ENCODE measurements at places on chromosomes 11 and 22.

DNA sequence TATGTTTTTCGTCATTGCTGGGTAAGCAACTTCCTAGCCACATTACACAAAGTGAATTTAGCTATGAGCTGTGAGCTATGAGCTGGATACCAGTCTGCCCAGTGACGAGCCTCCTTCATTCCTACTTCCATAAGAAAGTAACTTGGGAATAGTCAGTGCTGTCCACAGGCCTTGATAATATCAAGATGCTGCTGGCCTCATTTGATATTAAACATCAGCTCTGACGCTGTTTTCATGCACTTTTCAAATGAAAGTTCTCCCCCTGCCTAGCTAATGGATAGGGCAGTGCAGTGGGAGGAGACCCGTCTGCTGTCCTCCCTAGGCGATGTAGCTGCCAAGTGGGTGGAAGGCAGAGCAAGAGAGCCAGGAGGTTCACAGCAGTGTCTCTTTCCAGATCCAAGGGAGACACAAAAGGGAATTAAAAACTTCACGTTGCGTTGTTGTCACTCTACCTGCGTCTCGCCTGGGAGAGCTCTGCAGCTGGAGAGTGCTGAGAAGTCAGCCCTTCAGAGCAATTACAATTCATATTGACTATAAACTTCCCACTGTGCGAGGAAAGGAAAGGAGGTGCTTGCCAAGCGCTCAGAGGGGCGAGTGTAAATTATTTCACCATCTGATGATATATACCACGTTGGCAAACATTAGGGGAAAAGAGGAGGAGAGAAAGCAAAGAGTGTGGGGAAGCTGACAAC is 861.4 kb downstream of the NTM start:
- no peak for DNase-seq

- peak; percentile 13 for DNase-seq
Observed at GRCh38 chr11:59175091-59175501, 3.2 kb downstream of the DTX4 start.

GRCh38 chr22:49010901-49011300 is 816.8 kb downstream of the BRD1 start:
- DNase-seq: no peak

DNA sequence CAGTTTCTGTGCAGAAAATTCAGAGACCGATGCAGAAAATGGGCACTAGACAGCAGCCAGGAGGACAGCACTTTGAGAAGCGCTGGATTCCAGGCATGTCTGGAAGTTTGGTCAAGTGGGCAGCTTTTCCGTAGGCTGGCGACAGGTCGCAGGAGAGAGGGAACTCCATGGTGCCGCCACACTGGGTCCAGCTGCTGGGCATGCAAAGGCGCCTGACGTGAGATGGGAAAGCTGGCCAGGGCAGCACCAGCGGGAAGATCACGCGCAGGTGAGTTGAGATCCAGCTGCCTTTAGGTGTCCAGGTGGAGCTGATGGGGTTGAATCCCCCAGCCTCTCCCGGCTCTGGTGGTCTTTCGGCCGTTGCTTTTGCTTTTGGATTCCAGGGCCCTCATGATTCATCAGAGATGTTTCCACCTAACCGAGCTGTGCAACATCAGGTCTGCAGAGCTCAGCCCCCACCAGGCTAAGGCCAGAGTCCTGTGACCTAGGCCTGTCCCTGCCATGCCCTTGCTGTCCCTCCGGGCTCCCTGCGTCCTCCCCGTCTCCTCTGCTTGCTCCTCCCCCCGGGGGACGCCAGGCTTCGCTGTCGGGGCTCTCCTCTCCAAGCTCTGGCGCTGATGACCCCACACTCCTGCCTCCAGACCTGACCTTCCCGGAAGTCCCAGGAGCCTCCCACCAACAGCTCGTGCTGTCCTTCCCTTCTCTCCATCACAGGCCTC is 1001.7 kb downstream of the BRD1 start:
- no peak for DNase-seq

DNA sequence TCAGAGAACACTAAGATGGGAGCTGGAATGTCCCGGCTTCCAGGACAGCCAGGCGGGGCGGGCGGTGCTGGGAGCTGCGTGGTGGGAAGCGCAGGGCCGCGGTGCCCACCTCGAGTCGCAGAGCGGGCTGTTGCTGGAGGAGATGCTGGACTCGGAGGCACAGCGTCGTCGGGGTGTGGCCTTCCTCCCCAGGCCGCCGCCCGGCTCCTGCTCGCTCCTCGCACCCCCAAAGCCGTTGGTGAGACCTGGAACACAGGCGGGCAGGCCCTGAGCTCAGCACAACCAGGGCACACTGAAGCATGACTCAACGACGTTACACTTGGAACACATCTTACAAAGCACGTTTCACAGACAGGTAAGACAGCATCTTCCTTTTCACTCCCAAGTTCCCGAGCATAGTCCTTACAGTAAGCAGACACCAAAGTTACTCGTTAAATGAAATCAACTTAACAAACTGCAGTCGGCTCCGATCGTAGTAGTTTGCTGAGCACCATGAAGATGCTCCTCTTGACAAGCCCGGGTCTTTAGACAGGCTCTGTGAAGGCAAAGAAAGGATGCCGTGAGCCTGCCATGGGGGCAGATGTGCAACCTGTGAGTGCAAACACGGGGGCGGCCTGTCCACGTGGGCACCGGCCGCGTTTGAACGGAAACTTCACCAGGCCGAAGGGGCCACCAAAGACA is 50.0 kb downstream of the BRD1 start:
- DNase-seq: no peak
